ENCODE measurements at places on chromosomes 5 and 9. TPM values are rescaled to one million over a fixed set of nuclear protein-coding genes. Genes with fewer than 3 reads are reported as not detected.

GLDC gene
- 1.3 TPM for total RNA-seq

OLFML2A gene
- total RNA-seq, result 49.1 TPM

ARSI gene
- 2.6 TPM for total RNA-seq

C1QTNF2 gene
- total RNA-seq, result 12.3 TPM

GPR151 gene
- not detected for total RNA-seq

HMGCR gene
- total RNA-seq, result 145 TPM

BHMT2 gene
- 3.0 TPM for total RNA-seq

TAF11L10 gene
- total RNA-seq, result not detected

PCA3 gene
- total RNA-seq, result 0.20 TPM

Data from skin of body (tissue), 3 donors.